Urinary bladder (tissue), 4 donors: ENCODE measurements at places on chromosomes 5 and 9.

DNA sequence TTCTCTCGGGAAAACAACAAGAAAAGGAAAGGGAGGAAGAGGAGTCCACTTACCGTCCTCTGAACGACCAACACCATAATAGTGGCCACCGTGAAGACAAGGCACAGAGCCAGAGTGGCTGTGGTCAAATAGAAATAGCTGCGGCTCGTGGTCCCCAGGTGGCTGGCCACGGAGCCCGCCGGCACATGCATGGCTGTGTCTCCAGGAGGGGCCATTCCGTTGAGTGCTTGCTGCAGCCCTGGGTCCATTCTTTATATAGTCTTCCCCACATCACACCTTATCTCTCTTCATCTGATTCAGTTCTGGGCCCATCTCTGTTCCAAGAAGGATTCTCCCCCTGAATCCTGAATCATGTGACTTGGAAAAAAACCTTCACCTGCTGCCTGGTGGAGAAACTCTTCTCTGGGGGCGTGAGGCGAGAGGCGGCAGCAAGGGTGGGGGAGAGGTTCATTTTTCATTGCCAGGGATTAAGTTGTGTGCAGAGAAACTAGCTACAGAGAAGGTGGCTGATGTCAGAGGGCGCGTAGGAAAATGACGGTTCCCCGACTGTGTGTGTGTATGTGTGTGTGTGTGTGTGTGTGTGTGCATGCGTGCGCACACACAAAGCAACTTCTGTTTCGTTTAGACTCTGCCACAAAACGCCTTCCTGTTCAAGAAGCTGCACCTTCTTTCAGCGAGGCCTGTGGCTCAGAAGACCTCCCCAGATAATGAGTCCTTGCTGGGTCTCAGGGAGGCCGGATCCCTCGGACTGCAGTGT is at the start of gene TNFSF8:
TNFSF8 (minus strand) TSS at position 536 of the 757 bp plus-strand sequence; CDS start at position 248, 288 bp downstream.
- DNase-seq = no peak

- DNase-seq = no peak
These were observed 126.8 kb downstream of the GCNT1 start for GRCh38 chr9:76585487-76586389.

DNA sequence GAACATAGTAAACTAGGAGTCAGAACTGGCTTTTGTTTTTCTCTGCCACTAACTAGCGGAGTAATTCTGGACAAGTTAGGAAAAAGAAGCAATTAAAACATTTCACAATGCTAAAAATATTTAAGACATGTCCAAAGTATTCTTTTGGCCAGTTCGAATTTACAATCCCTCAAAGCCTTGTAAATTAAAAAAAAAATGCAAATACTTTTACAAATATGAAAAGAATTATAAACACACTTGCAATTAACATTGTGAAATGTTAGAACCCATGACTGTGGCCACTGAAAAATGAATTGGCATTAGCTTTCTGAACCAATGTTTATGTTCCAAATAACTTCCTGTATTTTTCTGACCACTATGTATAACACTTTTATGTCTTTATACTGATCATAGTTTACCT is 2.2 kb downstream of the RAD1 start:
- no peak for DNase-seq

DNA sequence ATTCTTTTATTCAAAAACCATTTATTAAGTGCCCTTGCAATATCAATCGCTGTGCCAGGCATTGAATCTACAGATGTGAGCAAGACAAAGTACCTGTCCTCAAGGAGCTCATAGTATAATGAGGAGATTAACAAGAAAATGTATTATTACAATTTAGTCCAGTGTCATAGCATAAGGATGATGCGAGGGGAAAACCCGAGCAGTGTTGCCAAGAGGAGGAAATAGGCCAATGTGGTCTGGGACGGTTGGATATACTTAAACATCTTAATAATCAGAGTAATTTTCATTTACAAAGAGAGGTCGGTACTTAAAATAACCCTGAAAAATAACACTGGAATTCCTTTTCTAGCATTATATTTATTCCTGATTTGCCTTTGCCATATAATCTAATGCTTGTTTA is 18.5 kb downstream of the CD274 start:
- no peak for DNase-seq

GRCh38 chr9:7975336-7975735 is 175.8 kb upstream of the DMAC1 start:
- DNase-seq = no peak

DNA sequence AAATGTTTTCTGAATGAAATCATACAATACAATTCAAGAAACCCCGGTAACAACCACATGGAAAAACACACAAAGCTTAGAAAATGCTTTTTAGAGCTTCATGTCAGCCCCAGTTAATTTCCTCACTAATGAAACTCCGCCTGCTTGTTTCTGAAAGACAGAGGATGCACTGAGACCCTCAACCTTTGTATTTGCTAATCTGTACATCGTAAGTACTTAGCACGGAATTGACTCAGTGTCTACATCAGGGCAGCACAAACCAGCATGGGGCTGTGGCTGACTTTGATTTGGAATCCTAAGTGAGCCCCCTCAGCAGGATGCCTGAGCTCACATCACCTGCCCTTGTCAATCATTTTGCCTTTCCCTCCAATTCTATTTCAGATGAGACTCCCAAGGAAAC is 499.1 kb upstream of the MPDZ start:
- DNase-seq = peak; percentile 15
